ENCODE measurements at places on chromosomes 3 and 15. TPM values are rescaled to one million over a fixed set of nuclear protein-coding genes. Genes with fewer than 3 reads are reported as not detected.

- DNase-seq = no peak
Observed at GRCh38 chr15:93070551-93071296, 18.3 kb downstream of the RGMA start.

DNA sequence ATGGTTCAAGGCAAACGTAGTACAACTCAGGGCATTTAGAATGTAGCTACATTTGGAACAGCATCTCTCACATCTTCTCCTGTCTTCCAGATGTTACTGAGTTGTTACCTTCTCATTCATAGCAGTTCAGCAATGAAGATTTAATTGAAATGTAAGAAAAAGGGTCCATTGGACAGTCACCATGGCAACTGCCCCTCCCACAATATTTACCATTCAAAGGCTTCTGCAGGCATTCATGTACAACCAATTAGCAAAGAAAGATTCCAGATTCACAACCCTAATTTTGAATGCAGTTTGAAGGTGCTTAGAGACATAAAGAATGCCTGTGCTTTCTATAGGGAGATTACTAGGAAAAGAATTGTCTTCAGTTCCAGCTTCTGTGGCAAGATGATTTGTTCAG lies 22.2 kb downstream of the SCN11A start:
- DNase-seq = no peak

Gene PTX3
- 1.3 TPM for total RNA-seq

Gene DAZL
- total RNA-seq = not detected

- no peak for DNase-seq
Observed at GRCh38 chr15:82159922-82160321, 102.6 kb downstream of the EFL1 start.

Gene HYKK
- 5.5 TPM for total RNA-seq

Gene C3orf49
- total RNA-seq = not detected

GRCh38 chr3:188916934-188917401 lies 254.8 kb upstream of the TPRG1 start:
- DNase-seq = no peak

DNA sequence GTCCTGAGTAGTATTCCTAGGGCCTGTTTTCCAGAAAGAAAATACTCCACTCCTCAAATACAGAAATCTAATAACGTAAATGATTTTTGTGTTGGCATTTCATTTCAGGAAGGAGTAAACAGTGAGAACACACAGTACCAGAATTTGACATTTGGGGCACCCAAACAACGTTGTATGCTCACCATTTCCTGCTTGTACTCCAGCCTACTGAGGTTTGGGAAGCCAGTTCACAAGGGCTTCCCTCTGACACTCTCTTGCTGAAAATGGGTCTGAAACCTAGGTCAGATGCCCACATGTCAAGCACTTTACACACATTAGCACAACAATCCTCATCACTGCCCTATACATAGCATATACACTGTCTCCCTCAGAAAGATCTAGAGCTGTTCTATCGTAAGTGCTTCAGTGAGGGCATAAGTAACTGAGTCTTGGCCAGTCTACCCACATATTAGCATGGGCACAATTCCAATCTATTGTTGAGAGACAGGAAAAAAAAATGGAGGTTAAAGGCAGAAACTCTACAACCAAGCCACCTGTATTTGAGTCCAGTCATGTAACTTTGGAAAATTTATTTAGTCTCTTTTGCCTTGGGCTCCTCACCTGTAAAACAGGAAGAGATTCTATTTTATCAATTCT lies 43.5 kb upstream of the RSL24D1 start:
- DNase-seq = no peak

GRCh38 chr3:78765671-78766485 lies 1001.9 kb downstream of the ROBO1 start:
- DNase-seq = no peak

Gene GOLGA6B
- not detected for total RNA-seq

Gene GOLGA8S
- 0.44 TPM for total RNA-seq

DNA sequence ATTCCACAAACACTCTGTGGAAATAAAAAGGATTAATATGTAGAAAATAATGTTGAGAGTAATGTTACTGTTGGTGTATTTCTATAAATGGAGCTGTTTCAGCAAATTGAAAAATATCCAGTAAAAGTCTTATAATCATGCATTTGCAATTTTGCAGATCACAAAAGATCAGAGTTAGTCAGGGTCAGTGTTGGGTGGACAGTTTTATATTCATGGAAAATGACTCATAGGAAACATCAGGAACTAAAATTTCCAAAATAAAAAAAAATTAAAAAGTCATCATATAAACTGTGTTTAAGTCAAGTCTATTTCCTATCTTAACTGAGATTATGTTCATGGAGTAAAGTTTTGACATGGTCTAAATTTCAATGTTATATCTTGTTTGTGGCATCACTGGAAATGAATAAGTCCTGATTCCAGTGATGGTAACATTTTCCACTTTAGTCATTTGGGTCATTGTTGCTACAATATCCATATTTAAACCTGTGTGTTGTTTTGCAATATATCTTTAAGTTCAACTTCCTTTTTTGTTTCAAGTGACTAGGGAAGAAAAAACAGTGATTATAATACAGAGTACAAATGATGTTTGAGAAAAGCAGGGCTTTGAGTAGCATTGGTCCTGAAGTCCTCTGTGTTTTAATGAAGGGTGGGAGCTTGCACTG lies 37.8 kb downstream of the MITF start:
- DNase-seq = no peak

DNA sequence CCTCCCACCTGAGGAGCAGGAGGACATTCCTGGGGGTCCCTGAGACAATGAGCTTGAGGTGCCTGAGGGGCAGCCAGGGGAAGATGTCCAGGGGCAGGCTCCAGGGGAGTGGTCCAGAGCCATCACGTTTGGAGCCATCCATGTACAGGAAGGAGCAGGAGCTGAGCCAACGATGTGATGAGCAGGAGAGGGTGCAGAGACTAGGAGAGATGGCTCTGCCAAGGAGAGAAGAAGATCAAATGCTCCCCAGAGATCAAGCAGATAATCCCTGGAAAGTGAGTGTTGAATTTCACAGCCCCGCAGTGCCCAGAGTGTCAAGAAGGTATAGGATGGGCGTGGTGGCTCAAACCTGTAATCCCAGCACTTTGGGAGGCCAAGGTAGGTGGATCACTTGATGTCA lies 97.8 kb upstream of the HERC1 start:
- no peak for DNase-seq

DNA sequence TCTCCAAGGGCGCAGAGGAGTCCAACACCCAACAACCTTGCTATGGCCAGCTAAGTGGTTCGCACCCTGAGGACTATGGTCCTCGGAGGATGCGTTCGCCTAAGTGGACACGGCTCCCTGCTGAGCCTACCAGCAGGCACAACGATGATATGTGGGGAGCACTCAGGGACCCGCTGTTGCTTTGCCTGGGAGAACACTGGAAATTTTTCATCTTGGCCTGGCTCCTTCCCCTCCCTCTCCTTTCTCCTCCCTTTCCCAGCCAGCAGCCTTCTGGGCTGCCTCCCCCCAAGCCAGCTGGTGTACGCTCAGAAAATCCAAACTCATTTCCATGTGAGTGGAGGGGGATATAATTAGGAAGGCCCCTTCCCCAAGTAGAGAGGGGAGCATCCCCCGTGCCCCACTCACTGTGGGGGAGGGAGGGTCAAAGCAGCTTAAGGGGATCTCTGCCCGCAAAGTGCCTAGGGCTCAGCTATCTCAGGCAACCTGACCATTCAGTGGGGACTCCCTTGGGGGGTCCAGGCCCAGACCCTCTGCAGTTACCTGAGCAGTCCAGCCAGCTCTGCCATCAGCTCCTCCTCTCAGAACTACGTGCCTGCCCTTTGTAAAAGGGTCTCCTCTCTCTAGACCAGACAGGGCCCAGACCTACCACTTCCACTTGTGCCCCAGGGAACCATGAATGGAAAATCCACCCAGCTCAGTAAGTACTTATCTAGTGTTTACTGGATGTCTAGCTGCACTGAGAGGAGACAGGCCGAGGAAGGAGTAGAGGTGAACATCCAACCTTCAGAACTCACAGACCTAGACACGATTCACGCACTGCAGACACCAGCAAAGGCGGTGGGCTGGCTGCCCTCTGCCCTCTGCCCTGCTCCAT lies 742 bp upstream of the SEMA7A start:
- no peak for DNase-seq

- no peak for DNase-seq
Observed at GRCh38 chr15:22948056-22948455, 32.1 kb downstream of the CYFIP1 start.

DNA sequence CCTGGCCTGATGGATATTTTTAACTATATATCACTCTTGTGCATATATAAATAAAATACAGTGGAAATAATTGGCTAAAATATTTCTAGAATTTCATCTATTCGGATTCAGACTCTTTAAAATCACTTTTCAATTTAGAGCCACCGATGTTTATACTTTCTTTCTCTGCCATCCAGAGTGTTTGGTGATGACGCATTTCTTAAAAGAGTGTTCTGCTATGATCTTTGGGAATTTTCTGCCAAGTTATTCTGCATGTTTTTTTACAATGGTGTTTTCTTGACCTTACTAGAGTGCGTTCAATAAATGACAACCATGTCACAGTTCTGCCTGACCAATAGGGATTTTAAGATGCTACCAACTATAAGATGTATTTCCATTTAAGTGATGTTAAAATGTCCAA lies 30.2 kb downstream of the PPP2R3A start:
- DNase-seq = no peak

Gene PCSK6
- 14.5 TPM for total RNA-seq

Gene ABI3BP
- 72.0 TPM for total RNA-seq

- DNase-seq = no peak
Observed at GRCh38 chr15:61915640-61916039, 144.6 kb downstream of the VPS13C start.
